Left colon (tissue), 2 donors: ENCODE measurements at places on chromosomes 5 and 9.
A peak's percentile ranks its signal among the peaks of the same experiment; 100 is the strongest.

DNA sequence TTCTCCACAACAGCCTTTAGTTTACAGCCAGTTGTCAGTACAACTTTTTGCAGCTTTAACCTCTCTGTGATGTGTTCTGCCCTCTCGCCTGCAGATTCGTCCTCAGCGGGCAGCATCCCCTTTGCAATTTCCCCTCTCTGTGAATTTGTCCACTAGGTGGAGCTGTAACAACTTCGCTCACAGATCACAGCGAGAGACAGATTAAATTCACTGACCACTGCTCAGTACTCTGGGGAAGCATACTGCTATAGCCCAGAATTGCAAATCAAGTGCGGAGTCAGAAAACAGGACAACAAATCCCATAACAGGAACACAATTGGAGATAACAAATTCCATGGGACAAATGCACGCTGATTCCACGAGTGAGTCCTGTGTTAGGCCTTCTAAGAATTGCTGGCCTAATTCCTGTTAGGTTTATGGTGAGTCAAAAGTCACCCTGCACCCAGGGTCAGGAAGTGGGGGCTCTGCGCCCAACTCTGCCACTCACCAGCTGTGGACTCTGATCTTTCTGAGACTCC is 2124.9 kb downstream of the MAT2B start:
- DNase-seq, result peak; percentile 11

DNA sequence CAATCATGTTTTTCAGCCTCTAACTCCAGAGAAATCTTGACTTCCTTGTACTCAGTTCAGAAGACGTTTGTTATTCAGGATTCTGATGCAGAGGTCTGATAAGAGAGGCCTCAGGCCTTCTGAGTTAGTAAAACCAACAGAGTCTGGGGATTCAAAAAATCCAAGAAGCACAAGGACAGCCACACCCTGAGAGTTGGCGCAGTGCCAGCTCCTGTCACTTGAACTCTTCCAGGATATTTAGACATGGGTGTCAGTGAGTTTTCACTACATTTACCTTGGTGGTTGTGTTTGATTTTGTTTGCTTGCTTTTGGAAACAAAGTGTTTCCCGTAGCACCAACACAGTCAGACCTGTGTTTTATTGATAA is 41.6 kb upstream of the PDE8B start:
- no peak for DNase-seq

DNA sequence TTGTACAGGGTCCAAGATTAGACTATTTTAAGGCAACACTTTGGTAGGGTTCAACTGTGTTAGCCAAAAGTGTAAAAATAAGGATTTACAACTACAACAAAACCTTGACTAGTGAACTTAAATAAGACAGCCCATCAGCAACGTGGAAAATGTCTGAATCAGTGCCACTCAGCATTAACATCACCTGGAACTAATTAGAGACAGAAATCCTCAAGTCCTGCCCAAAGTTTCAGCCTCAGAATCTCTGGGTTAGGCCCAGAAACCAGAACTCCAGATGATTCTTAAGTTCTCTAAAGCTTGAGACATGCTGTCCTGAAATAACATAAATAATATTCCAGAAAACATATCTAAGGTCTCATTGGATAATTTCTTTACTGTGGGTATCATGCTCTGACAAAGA is 118.6 kb downstream of the SEMA6A start:
- DNase-seq, result no peak

GRCh38 chr9:76516350-76516749 is 57.4 kb downstream of the GCNT1 start:
- DNase-seq, result no peak

- DNase-seq, result no peak
Measured at GRCh38 chr9:14479163-14479560, 165.2 kb upstream of the NFIB start.

- DNase-seq, result no peak
Measured at GRCh38 chr9:75834878-75835277, 55.6 kb upstream of the PCSK5 start.

DNA sequence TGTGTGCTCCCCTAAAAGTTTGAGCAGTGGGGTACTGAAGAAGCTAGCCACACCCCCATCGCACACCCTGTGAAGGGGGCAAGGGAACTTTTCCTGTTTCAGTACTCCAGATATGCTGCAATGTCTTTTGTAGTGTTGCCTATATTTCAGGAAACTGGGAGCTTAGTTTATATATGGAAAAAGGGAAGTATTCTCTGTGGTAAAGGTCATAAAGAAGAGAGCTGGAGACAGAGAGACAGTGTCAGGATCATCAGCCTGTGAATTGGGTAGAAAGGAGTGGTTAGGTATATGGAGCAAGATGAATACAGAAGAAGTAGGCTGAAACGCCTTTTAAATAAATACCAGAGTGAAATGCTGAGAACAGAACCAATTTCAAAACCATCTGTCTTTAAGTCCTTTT is 82.2 kb upstream of the C9orf72 start:
- DNase-seq, result no peak

DNA sequence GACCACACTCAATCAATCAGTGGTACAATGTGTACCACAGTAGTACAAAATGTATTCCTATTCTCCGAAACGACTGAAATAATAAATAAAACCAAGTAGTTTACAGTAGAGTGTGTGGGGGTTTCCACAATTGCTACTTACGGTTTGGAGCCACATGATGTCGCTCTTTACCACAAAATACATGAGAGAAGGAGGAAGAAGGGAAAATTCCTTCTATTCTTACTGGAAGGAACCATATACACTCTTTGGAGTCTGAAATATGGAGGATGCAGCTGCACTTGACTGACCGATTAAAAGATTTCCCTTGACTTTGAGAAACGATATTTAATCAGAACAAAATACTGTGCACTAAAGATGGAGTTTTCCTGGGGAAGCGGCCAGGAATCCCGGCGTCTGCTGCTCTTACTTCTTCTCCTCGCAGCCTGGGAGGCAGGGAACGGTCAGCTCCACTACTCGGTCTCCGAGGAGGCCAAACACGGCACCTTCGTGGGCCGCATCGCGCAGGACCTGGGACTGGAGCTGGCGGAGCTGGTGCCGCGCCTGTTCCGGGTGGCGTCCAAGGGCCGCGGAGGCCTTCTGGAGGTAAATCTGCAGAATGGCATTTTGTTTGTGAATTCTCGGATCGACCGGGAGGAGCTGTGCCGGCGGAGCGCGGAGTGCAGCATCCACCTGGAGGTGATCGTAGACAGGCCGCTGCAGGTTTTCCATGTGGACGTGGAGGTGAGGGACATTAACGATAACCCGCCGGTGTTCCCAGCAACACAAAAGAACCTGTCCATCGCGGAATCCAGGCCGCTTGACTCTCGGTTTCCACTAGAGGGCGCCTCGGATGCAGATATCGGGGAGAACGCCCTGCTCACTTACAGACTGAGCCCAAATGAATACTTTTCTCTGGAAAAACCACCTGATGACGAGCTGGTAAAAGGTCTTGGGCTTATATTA is at the start of gene PCDHA4:
Gene PCDHA4, plus strand, starts transcription at position 235 of the 942 bp plus-strand sequence.
- no peak for DNase-seq

DNA sequence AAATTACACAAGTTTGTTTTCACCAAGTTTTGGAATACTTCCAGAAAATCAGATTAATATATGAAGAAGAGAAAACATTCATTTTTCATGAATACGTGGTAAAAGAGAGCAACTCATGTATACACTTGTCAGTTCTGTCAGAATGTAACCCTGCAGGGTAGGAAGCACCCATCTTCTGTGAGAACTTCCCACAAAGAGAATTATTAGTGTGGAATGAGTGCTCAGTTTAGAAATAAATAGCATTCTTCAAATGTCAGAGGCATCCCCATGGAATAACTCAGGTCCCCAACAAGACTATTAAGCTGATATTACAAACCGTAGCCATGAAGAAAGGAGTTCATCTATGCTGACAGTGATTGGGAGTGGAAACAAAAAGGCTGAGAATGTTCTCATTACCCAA is 45.2 kb downstream of the EPB41L4A start:
- no peak for DNase-seq

GRCh38 chr5:56552612-56553268 is 262.6 kb upstream of the MAP3K1 start:
- no peak for DNase-seq

- no peak for DNase-seq
Measured at GRCh38 chr9:135456436-135457104, 23.0 kb upstream of the PPP1R26 start.

DNA sequence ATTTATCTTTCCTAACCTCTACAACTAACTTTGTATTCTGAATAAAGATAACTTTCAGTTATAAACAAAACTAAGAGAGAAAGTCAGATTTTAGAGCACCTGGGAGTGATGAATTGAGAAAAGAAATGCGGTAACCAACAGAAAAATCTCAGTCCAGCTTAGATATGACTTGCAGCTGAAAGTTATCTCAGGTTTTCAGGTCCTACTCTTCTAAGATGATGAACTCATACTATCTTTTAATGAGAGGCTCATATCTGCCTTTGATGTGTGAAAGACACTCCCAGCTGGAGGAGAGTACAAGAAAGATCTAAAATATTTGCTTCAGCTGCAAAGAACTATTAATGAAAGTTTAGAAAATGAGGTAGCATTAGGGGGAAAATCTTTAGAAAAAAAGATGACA is 190.5 kb downstream of the DENND1A start:
- DNase-seq, result no peak

GRCh38 chr9:81193362-81194339 is 495.7 kb downstream of the TLE1 start:
- DNase-seq, result no peak

- no peak for DNase-seq
Measured at GRCh38 chr9:3074247-3074646, 230.4 kb upstream of the PUM3 start.

- DNase-seq, result peak; percentile 13
Measured at GRCh38 chr5:167511-167910, 23.8 kb upstream of the LRRC14B start.

DNA sequence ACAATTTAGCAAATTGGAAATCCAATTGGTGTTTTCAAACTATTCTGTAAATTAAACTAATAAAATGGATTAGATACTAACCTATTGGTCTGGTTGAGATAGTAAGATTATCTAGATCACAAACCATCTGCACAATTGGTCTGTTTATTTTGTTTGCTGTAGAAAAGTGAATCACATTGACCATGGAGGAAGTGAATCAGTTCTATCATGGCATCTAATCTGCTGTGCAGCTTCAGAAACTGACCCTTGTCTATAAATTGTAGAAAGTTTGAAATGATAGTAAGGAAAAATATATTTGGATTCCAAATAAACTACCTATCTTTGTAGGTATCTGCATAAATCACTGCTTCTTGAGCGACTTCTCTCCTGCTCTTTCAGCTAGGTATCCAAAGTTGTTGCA is 1865.4 kb downstream of the MAT2B start:
- no peak for DNase-seq

GRCh38 chr5:149273950-149274349 is 2.3 kb downstream of the AFAP1L1 start:
- no peak for DNase-seq

GRCh38 chr9:9498846-9499245 is 1114.0 kb downstream of the PTPRD start:
- no peak for DNase-seq

DNA sequence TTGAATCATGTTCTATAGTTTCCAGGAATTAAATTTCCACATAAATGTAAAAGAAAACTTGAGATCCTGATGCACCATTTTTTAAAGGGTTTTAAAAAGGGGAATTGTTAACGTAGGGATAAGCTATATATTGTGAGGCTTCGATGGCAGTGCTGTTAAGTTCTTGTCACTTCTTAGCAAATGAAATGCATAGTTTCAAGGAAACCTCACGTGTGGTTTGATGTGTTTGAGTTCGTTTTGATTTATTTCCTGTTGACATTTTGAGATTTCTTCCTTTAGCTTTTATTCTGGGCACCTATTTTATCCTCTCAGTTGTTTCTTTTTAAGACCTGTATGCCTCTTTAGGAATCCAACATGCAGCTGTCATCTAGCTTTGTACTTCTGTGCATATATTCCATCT is 301.0 kb downstream of the DOCK8 start:
- no peak for DNase-seq

DNA sequence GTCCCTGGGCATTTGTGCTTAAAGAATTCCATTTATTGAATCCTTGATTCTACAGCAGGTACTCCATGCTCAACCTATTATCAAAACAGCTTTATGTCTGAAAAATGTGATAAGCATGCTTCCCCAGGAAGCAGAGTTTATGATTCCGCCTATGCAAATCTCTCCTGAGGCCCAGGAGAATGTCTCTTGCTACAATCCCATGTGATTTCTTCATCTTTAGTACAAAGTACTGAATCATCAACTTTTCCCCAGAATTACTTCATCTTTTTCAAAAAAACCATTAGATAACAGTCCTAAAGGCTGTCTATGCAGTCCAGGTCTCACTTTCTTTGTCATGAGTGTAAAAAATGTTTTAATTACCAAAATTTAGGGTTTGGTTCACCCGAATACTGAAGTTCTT is 130.2 kb upstream of the ADAMTSL1 start:
- no peak for DNase-seq

- no peak for DNase-seq
Measured at GRCh38 chr5:168227001-168227400, 64.4 kb upstream of the WWC1 start.

DNA sequence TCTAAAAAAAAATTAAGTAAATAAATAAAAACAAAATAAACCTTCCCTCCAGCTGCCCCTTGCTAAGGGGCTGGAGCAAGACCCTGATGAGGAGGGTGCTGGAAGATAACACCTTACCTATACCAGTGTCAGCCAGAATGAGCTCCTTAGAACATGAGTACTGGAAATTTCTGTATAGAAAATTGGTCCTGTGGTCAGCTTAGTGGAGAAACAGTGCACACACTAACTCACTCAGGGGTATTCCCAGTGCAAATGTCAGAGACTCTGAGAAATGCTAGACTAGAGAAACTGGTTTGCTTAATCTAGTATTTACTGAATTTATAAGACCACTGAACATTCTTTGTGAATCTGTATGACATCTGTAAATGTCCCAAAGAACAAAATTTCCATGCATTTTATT is 62.1 kb upstream of the CTXN3 start:
- no peak for DNase-seq

GRCh38 chr5:7916171-7916804 is 47.3 kb downstream of the MTRR start:
- DNase-seq, result no peak

DNA sequence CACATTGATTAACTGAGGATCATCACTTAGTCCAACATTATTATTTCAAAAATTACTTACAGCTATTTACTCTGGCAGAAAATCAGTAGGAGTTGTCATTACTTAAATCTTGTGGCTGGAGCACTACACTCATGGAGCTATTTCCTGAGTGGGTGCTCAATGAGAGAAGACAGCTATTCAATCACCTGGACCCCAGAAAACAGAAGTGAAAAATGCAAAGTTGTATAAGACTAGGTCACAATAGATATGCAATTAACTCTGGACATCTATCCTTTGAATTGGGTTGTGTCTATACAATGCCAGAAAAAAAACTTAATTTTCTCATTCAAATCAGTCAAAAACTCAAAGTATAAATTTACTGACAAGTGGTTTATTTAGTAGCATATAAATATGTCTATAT is 340.9 kb downstream of the EFNA5 start:
- DNase-seq, result no peak

DNA sequence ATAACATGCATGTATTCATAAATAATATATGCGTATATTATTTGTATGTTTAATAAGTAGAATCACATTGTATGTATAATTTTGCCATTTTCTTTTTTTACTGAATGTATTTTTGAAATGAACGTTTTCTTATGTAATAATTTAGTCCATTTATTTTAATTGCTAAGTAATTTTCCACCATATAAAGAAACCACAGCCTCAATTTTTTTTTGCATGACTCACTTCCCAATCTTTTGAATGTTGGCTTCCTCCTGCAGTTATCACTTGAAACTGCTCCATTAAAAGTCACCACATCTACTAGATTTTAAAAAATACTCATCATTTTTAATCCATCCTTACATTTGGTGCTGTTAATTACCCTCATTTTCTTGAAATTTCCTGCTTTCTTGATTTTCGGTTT is 363.3 kb upstream of the MEF2C start:
- no peak for DNase-seq
